ENCODE measurements at places on chromosomes 7 and 10.

DNA sequence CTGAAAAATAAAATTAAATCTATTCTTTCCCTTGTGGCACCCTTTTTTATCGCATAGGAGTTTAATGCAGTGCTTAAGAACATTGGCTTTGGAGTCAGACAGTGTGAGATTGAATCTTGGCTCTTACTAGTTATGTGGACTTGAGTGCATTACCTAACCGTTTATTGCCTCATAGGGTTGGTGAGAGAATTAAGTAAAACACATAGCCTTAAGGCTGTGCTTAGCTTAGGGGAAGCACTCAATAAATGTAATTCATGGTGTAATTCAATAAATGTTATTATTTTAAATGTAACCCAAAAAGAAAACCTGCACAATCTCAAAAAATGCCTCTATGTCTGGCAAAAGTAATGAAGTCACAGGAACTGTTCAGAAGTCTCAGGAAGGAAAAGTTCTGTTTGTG is 2.7 kb downstream of the STK17A start:
- DNase-seq, result peak; percentile 82
- no peak overlapping the region for H3K27ac ChIP-seq
- no peaks in the 10 kb centered on the region for H3K36me3 ChIP-seq
- no peaks in the 10 kb centered on the region for H3K27me3 ChIP-seq
- no peak overlapping the region for H3K4me3 ChIP-seq

DNA sequence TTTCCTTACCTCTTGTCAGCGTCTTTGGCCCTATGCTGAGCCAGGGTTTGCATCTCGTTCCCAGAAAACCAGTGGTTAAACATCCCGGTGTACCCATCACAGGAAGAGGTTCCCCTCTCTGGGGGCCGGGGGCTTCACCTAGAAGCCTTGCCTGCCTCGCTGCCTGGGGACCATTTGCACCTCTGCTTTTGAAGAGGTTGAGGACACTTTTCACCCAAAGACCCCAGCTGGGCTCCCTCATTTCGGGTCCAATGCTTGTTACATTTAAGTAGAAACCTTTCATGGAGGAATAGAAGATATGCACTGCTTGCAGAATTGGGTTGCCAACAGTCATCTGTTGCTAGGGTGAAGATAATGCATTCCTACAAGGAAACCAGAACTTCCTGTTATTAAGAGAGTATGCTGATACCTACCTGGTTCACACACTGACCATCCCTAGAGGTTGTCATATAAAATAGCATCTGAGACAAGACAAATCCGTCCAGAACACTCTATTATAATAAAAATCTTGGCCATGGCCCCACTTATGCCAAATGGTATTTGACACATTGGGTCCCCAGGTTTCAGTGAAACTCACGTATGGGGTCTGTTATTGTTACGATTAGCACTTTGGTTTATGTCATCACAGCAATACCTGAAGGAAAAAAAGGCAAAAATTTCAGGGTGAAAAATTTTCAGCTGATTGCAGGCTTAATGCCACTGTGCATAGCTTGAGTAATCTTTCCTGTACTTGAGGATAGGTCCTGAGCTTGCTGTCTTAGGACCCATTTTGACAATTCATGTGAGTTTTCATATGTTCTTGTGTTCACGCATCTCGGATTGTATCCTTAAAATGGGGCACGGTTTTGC is 917 bp downstream of the ZNF365 start:
- H3K27me3 ChIP-seq, result peaks cover 16% of the 10 kb centered on the region
- no peak overlapping the region for H3K27ac ChIP-seq
- peak; percentile 59 for DNase-seq

- no peaks in the 10 kb centered on the region for H3K4me1 ChIP-seq
- H3K27me3 ChIP-seq, result no peaks in the 10 kb centered on the region
- H3K4me3 ChIP-seq, result no peak overlapping the region
- H3K27ac ChIP-seq, result no peak overlapping the region
These were observed 55.9 kb upstream of the EMX2 start for GRCh38 chr10:117486606-117487005.

DNA sequence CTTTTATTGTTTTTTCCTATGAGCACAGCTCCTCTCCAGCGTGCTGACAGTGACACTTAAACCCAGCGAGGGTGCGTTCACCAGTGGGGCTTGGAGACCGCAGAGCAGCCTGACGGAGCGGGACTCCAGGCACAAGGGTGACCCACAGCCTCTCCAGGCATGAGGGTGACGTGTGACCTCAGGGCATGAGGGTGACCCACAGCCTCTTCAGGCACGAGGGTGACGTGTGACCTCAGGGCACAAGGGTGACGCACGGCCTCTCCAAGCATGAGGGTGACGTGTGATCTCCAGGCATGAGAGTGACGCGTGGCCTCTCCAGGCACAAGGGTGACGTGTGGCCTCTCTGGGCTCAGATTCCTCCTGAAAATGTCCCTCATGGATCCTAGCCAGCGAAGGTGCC is 164.3 kb upstream of the TCERG1L start:
- H3K36me3 ChIP-seq, result no peaks in the 10 kb centered on the region
- no peak overlapping the region for H3K27ac ChIP-seq
- H3K27me3 ChIP-seq, result no peaks in the 10 kb centered on the region
- H3K4me1 ChIP-seq, result no peaks in the 10 kb centered on the region
- DNase-seq, result peak; percentile 87
- H3K4me3 ChIP-seq, result no peak overlapping the region

- no peaks in the 10 kb centered on the region for H3K36me3 ChIP-seq
- no peaks in the 10 kb centered on the region for H3K27me3 ChIP-seq
- H3K4me1 ChIP-seq, result no peaks in the 10 kb centered on the region
- no peak overlapping the region for H3K4me3 ChIP-seq
- no peak overlapping the region for H3K27ac ChIP-seq
These were observed 112.7 kb downstream of the SLIT1 start for GRCh38 chr10:97072851-97073665.

DNA sequence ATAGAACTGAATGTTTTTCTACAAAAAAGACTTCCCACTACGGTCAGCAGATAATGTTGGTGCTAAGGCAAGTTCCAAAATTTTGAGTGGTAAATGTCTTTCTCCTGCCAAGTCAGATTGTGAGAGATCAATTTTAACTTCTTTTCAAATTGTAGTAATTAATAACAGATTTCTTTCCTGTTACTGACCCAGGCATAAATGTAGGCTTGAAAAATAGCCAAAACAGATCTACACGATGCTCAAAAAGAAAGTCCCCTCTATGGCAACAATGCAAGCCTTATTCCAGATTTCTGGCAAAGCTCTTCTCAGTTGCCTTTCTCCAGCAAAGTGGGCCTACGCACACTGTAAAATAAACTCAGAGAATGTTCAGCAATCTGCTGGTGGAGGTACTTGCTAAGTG is 641.0 kb upstream of the NRP1 start:
- no peak for DNase-seq
- no peak overlapping the region for H3K4me3 ChIP-seq
- no peaks in the 10 kb centered on the region for H3K36me3 ChIP-seq
- H3K27me3 ChIP-seq, result no peaks in the 10 kb centered on the region

DNA sequence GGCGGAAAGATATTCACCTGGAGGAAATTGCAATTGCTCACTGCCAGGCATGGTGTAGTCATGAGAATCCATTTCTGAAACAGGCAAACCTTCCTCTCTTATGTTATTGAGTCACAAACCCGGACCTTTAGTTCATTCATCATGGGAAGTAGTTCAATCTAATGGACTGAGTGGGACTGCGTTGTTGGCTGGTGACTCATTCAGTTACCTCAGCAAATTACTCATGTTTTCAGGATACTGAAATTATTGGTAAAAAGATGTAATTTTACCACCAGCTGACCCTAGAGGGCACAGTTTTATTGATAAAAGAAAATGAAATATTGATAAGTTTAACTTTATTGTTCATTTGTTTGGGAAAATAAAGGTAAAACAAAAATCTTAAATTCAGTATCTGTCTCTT is 1194.4 kb upstream of the SORCS1 start:
- DNase-seq, result peak; percentile 16
- no peak overlapping the region for H3K4me3 ChIP-seq
- no peaks in the 10 kb centered on the region for H3K36me3 ChIP-seq
- no peaks in the 10 kb centered on the region for H3K4me1 ChIP-seq
- no peak overlapping the region for H3K27ac ChIP-seq

- no peaks in the 10 kb centered on the region for H3K27me3 ChIP-seq
- peak overlapping the region; percentile 15 for H3K27ac ChIP-seq
- H3K4me3 ChIP-seq, result no peak overlapping the region
- H3K36me3 ChIP-seq, result no peaks in the 10 kb centered on the region
- no peak for DNase-seq
These were observed 121.7 kb downstream of the EVX1 start for GRCh38 chr7:27364344-27364758.

- H3K27ac ChIP-seq, result peak overlapping the region; percentile 27
- no peak for DNase-seq
- H3K4me3 ChIP-seq, result no peak overlapping the region
- H3K4me1 ChIP-seq, result peaks cover 7% of the 10 kb centered on the region
- no peaks in the 10 kb centered on the region for H3K36me3 ChIP-seq
- no peaks in the 10 kb centered on the region for H3K27me3 ChIP-seq
These were observed 166.6 kb upstream of the TCF7L2 start for GRCh38 chr10:112783351-112784021.

GRCh38 chr10:121891103-121891502 is 36.7 kb downstream of the ATE1 start:
- H3K27me3 ChIP-seq, result no peaks in the 10 kb centered on the region
- DNase-seq, result no peak
- no peaks in the 10 kb centered on the region for H3K4me1 ChIP-seq

DNA sequence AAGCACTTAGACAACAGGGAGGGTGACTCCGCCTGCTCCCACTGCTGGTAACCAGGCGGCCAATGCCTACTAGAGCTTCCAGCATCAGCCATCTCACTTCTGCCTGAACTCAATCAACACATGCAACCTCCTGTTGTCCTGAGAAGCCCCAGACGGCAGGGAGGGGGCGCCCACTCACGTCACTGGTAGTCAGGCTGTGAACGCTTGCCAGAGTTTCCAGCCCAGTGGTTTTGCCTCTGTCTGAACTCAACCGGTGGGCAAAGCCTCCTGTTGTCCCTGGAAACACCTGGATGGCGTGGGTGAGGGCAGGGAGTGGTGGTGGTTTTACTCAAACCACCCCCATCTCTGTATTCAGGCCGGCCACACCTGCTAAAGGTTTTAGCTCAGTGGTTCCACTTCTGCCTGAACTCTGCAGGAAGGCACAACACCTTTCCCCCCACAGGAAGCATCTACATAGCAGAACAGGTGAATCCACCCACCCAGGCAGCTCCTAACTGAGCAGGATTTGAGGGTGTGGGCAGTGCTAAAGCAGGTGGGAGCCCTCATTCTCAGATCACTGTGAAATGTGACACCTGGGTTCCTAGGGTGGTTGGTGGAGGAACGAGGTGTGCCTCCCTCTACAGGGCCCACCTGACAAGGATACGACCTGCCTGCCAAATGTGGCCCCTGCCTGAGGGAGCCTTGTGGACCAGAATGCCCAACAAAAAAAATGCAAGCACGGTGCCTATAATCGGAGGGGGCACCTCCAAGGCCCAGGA is 563.0 kb upstream of the SEMA3D start:
- H3K4me1 ChIP-seq, result no peaks in the 10 kb centered on the region
- H3K36me3 ChIP-seq, result no peaks in the 10 kb centered on the region

All from trophoblast cell (in vitro differentiated cells and primary cell).